T-helper 17 cell (primary cell): ENCODE measurements at places on chromosomes 1 and 21. TPM values are rescaled to one million over a fixed set of nuclear protein-coding genes. Genes with fewer than 3 reads are reported as not detected.
A peak's percentile ranks its signal among the peaks of the same experiment; 100 is the strongest.

- DNase-seq = no peak
Observed at GRCh38 chr21:39837861-39838359, 29.3 kb upstream of the PCP4 start.

The S100A5 gene
- not detected for total RNA-seq

GRCh38 chr1:97451944-97452343, 468.9 kb downstream of the DPYD start:
- no peak for DNase-seq

- no peak for DNase-seq
Observed at GRCh38 chr1:31723828-31724359, 20.1 kb upstream of the COL16A1 start.

The LDLRAD1 gene
- total RNA-seq = not detected

DNA sequence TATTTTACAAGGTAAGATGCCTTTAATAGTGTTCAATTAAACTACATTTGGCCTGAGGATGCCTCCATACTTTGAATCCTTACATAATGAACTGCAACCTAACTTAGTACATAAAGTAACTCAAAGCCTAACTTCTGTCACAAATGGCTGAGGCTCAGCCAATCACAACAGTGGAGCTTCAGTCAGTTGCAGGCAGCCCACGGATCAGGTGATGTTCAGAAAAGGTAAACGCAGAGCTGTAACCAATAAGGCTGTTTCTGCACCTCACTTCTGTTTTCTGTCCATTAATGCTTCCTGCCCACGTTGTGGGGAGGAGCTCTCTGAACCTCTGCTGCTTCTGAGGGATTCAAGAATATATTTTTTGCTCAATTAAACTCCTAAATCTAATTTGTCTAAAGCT, 94.8 kb upstream of the KIAA0040 start:
- no peak for DNase-seq

DNA sequence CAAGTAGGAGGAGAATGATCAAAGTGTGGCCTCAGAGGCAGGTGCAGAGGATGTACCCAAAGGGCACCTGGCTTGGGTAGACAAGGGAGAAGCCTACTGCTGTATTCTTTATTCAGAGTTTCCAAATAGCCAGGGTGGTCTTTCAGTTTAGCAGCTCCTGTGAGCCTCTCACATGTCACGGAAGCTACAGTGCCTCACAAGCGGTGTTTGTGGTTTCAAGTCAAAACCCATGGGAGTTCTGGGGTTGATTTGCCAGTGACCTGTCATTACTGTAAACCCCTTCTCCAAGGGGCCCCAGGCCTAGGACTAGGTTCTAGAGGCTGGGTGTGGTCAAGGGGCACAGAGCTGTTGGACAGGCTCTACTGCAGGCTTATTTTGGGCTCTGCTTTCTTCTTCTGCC, 10.2 kb upstream of the IL10 start:
- DNase-seq = no peak

- no peak for DNase-seq
Observed at GRCh38 chr21:26818906-26819305, 26.3 kb downstream of the ADAMTS1 start.

DNA sequence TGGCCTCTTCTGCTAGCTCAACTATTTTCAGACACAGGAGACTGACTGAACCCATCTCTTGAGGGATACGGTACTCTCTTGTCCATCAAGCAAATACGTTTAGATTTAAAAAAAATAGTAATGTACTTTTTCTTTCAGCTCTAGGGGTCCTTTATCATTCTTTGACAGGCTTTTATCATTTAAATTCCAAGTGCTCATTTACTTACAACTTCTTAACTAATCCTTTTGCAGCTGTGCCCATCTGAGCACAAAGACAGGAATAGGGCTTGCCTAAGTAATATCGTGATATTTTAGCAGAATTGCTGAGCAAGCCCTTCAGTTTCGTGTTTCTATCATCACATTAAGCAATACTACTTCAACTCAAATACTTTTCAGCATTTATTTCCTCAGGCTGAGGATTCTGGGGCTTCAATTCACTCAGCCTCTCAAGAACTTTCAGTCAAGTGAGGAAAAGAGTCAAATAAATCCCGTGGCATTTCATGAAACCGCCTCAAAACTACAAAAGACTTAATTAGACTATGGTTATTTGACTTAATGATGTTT, 317.6 kb downstream of the BACH1 start:
- DNase-seq = no peak

- no peak for DNase-seq
Observed at GRCh38 chr1:52657702-52658101, 24.7 kb downstream of the SHISAL2A start.

GRCh38 chr21:41948078-41948895, 5.5 kb downstream of the C2CD2 start:
- no peak for DNase-seq

The BTBD8 gene
- 3.7 TPM for total RNA-seq

DNA sequence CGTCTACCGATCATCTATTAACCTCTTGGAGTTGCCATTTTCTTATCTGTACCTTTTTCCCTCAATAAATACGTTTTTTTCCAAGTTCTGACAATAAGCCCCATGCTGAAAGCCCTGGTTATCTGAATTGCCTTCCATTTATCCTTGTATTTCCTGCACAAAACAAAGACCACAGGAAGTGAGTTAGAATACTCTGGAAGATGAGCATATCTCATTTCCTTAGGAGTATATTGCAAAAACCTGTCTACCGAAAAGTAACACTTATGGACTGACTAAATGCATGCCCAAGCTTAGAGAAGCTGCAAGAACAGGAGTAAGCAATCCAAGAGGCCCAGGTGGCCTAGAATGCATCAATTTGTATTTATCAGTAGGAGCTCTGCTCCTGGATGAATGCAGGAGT, 39.9 kb downstream of the DIRAS3 start:
- DNase-seq = no peak

DNA sequence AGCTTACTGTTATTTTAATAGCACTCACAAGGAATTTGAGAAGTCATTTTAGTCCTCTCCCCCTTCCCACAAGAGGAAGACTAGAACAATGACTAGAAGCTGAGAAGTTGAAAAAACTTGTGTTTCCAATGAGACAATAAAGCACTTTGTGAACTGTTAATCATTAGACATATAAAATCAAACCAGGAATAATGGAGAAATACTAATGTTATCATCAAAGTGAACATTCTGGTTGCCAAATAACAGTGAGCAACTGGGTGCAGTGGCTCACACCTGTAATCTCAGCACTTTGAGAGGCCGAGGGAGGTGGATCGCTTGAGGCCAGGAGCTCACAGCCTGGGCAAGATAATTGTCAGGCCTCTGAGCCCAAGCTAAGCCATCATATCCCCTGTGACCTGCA, 54.0 kb upstream of the RASAL2 start:
- DNase-seq = no peak

GRCh38 chr1:36108314-36108713, 16.7 kb downstream of the COL8A2 start:
- no peak for DNase-seq

GRCh38 chr1:16187748-16188401, 24.6 kb downstream of the ARHGEF19 start:
- DNase-seq = peak; percentile 60

GRCh38 chr1:160068225-160068624, 1.7 kb downstream of the KCNJ10 start:
- no peak for DNase-seq

DNA sequence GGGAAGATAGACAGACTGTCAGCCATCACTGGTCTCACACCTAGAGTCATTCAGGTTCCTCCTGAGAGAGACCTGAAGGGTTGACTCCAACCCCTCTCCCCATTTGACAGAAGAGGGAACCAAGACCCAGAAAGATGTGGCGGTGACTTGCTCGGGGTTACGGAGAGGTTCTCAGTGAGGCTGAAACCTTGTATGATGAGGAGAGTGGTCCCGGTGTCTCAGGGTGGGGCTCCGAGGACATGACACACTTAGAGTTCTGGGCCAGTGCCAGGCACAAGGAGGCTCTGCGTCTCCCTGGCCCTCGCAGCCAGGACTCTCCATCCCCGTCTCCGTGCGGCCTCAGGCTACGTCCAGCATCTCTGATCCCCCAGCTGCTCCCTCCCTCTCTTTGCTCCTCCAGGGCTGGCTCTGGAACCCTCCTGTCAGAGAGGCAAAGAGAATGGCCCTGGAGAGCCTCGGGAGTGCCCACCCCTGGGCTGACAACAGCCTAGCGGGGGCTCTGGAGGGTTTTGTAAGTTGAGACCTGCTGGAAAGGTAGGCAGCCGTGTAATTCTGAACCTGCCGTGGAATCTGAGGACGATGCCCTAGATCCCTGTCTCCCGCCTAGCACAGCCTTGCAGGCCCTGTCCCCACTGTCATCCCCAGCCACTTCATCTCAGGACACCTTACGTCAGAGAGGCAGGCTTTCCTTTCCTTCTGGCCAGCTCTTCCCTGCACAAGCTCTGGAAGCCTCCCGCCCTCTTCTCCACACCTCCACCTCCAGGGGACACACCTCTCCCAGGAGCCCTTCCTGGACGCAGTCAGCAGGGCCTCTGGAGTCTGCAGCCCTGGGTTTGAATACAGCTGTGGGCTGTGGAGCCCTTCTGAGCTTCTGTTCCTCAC, 4.1 kb downstream of the EFHD2 start:
- DNase-seq = no peak

DNA sequence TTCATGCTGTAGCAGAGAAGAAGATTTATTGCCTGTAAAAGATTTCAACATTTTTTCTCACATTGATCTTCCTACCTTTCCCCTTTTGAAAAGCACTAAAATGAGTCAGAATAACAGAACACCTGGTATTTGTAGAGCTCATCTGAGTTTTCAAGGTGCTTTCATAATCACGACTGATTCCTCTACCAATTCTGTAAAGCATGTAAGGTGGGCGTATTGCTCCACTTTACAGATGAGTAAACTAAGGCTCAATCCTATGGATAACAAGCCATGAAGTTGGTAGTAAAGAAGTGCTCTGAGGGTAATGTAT, 227.9 kb upstream of the KIAA0040 start:
- no peak for DNase-seq

DNA sequence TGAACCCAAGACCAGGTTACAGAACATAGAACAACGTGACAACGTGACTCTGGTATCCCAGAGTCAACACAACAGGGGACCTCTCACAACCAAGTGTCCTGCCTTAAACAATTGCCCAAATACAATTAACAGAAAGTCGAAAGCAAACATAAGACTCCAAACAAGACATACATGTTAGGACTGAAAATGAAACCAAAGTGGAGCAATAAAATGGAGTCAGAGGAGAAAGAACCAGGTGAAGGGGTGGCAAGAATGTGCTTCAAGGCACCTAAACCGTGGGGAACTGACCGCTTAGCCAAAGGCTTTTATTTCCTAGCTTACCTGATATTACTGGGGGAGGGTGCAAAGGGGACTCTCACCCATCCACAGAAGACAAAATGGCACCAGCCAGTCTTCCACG, 17.8 kb downstream of the BACE2 start:
- no peak for DNase-seq

DNA sequence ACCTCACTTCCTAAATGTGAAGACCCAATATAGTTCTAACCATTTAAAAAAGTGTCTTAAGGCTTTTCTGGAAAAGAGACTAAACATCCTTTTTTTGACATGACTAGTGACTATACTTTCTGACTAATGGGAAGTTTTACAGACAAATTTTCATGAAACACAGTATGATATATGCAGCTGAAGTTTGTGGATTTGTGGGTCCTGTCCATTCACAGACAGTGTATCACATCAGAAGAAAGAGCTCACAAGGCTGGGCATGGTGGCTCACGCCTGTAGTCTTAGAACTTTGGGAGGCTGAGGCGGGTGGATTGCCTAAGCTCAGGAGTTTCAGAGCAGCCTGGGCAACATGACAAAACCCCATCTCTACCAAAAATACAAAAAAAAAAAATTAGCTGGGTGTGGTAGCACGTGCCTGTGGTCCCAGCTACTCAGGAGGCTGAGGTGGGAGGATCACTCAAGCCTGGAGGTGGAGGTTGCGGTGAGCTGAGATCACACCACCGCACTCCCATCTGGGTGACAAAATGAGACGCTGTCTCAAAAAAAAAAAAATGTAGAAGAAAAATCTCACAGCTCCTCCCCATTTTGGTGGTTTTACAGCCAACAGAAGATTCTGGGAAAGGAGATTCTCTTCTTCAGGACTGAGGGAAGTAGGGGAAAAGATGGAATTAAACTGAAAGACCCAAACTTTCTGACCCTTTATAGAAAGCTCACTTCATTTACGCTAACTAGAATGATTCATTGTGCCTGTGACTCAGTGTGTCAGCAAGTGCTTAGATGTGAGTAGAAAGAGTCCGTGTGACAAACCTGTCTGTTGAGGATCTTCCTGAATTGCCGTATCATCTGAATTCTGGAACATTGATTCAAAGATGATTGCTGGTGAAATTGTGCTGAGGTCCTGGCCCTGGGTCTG, 15.2 kb upstream of the YRDC start:
- no peak for DNase-seq

DNA sequence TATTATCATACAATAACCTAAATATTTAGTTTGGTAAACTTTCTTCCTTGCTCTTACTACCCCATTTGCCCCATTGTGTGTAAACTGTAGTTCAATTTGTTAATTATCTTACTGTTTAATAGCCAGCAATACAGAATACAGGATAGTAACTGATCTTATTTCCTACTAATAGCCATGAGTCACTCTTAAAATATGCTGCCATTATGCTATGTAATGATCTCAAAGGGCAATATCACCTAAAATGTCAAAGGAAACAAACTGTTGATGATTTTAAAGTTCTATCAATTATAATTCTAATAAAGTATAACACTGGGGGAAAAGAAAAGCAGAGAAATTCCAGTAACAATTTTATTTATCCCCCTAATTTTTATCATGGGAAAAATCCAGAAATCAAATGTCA, 4.3 kb downstream of the SLC30A1 start:
- no peak for DNase-seq

- no peak for DNase-seq
Observed at GRCh38 chr1:225752245-225752644, 25.4 kb upstream of the SRP9 start.

The GOLT1A gene
- 0.45 TPM for total RNA-seq

The MEGF6 gene
- total RNA-seq = 63.1 TPM

DNA sequence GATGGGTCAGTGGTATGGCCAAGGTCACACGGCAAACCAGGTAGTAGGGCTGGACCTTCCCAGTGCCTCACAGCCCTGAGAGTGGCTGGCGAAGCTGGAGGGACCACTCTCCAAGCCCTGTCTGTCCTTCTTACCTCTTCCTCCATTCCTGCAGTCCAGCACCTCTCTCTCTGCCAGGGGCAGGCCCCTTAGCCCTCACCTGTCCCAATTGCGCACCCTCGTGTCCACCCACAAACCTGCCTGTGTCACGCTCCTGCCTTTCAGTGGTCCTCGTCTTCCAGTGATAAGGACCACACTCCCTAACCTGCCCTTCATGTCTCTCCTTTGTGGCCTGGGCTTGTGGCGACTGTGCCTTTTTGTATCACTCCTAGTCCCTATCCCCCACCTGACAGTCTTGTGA, 3.4 kb downstream of the PODN start:
- no peak for DNase-seq

GRCh38 chr1:89978755-89979154, 16.2 kb upstream of the ZNF326 start:
- DNase-seq = no peak

GRCh38 chr1:177008653-177009052, 155.9 kb downstream of the ASTN1 start:
- no peak for DNase-seq

The AMY1C gene
- not detected for total RNA-seq

The DNASE2B gene
- total RNA-seq = not detected

- no peak for DNase-seq
Observed at GRCh38 chr1:178609015-178609414, 96.1 kb downstream of the TEX35 start.

- no peak for DNase-seq
Observed at GRCh38 chr1:201096041-201096461, 16.2 kb downstream of the CACNA1S start.

- no peak for DNase-seq
Observed at GRCh38 chr1:193181985-193182384, 4.4 kb downstream of the B3GALT2 start.

The ADGRL4 gene
- total RNA-seq = not detected

The CD164L2 gene
- not detected for total RNA-seq

- DNase-seq = no peak
Observed at GRCh38 chr1:167784876-167785550, 63.2 kb downstream of the MPZL1 start.
